ENCODE measurements at places on chromosomes 7 and 10.

- no peak for DNase-seq
These were observed 25.6 kb downstream of the HPS6 start for GRCh38 chr10:102090772-102091171.

- no peak for DNase-seq
These were observed 23.1 kb downstream of the MYPN start for GRCh38 chr10:68132391-68132790.

GRCh38 chr10:132274986-132275385, 32.8 kb downstream of the STK32C start:
- no peak for DNase-seq

DNA sequence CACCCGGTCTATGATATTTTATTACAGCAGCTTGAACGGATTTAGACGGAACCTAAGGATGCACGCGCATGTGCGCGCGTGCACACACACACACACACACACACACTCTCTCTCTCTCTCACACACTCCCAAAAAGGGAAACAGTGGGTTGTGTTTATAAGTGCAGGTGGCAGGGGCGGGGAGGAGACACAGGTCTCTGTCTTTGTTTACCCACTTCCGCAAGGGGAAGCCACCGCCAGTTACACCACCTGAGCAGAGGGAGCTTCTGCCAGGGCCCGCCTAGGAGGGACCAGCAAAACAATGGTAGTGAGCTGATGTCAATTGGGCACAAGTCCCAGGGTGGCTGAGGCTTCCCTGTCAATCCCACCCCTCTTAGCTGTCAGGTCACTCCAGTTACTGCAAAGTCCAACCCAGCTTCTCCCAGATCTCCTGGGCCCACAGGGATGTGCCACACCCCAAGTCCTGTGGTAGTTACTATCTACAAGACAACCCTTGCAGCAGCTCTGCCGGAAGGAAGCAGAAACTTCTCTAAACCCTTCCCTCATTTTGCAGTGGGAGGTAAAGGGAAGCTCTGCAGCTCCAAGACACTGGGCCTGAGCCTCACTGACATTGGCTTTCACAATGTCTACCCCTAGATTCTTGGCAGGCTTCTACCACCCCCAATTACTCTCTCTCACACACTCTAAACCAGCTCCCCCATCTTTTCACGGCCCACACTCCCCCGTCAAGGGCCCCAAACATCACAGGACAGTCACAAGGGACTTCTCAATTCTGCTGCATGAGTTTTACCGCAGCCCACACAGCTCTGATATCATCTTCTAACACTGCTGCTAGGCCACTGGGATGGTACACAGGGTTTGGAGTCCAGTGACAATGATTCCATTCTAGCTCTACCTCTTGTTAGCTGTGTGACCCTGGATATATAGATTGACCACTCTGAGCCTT, 17.6 kb downstream of the ANXA11 start:
- DNase-seq, result peak; percentile 56

DNA sequence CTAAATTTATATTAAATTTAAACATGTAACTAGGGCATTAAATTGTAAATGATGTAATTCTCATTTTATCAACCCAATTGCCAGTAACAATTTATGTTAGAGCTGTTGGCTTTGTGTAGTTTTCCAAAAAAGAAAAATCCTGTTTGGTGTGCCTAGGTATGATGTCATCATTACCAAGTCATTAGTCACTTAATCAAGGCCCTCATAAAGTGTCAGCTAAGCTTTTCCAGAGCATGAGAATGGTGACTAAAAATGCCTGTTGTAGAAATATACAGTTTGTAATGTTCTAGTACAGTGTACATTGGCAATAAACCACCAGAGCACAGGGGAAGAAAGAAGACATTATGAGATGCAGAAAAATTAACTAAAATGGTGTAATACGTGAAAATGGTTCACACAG, 593.8 kb upstream of the ANKRD30A start:
- DNase-seq, result no peak

DNA sequence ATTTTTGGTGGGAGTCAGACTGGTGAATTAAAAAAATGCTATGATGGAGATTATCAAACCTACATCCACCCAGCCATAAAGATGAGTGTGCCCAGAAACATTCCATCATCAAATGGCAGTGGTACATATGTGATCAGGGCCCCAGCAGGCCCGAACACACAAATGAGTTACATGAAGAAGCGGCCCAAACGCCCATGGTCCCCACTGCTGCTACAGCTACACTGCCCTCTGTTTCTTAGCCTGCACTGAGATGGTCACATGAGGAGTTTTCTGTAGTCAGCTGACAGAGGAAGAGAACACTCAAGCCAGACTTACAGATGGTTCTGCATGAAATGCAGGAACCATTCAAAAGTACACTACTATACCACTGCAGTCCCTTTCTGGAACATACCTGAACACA, 96.4 kb upstream of the ARID5B start:
- no peak for DNase-seq

DNA sequence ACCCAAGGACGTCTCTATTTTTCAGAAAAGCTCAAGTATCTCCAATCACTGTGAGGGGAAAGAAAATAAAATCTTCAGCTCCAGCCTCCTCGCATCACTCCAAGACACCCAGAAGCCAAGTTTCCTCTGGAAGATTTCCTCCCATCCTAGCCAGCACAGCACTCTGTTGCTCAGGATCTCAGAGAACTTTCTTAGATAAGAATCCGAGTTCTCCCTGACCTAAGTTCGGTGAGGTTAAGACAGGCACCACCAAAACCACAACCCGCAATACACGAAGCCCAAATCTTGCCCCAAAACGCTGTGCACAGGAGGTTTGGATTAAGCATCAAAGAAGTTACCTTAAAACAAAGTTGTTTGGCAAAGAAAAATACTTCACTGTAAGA, 4.2 kb downstream of the FAM53B start:
- no peak for DNase-seq

- no peak for DNase-seq
These were observed 786 bp downstream of the ATP5F1C start for GRCh38 chr10:7788639-7789286.

- DNase-seq, result no peak
These were observed 739.7 kb downstream of the PARD3 start for GRCh38 chr10:34075254-34075926.

GRCh38 chr7:20399521-20399920, 68.8 kb downstream of the ITGB8 start:
- no peak for DNase-seq

- DNase-seq, result no peak
These were observed 6.1 kb downstream of the DENND11 start for GRCh38 chr7:141695803-141696289.

DNA sequence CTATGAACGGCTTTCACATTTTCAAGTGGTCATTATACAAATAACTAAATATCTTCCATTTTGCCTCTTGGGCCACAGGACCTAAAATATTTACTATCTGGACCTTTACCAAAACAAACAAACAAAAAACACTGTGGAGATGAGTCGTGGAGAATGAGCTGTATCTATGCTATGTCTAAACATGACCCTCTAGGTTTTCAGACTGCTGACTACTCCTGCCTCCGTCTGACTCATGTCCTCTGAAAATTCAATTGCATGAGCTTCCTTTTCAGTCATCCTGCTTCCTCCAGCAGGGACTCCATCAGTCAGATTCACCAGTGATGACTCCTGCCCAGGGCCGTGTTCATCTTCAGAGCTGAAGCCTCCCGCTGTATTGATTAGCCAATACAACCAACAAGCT, 96.8 kb downstream of the COL28A1 start:
- no peak for DNase-seq

DNA sequence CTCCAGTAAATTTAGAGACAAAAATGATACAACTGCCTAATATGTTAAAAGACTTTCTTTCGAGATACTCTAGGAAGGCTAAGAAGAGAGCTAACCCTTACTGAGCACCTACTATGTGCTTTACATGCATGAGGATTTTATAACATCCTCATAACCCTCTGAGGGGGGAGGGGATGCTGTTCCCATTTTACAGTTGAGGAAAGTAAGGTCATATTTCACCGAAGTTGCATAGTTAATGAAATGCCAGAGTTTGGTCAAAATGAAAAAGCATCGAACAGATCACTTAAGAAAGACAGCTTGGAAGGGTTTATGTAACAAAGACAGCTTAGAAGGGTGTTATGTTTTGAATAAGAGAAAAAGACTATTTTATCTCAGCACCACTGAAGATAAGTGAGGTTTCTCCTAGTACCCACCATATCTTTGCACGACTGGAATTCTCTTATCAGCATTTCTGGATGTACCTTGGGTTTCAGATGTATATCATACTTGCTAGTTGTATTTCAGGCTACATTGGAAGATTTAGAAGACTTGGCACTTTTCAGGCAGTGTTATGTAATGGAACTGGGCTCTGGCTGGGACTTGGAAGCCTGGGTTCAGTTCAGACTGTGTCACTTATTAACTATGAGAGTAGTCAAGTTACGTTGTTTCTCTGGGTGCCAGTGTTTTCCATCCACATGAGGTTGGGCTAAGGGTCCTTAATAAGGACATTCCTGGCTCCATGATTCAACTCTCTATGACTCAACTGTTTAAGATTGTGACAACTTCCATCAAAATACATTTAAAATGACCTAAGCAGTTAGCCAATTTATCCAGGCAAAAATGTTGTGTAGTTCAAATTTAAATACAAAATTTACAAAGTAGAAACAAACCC, 6.0 kb downstream of the RHOBTB1 start:
- no peak for DNase-seq

- DNase-seq, result no peak
These were observed 341.5 kb upstream of the GALNT17 start for GRCh38 chr7:70790215-70791073.

- DNase-seq, result no peak
These were observed 13.4 kb downstream of the LRRC27 start for GRCh38 chr10:132345345-132345744.

DNA sequence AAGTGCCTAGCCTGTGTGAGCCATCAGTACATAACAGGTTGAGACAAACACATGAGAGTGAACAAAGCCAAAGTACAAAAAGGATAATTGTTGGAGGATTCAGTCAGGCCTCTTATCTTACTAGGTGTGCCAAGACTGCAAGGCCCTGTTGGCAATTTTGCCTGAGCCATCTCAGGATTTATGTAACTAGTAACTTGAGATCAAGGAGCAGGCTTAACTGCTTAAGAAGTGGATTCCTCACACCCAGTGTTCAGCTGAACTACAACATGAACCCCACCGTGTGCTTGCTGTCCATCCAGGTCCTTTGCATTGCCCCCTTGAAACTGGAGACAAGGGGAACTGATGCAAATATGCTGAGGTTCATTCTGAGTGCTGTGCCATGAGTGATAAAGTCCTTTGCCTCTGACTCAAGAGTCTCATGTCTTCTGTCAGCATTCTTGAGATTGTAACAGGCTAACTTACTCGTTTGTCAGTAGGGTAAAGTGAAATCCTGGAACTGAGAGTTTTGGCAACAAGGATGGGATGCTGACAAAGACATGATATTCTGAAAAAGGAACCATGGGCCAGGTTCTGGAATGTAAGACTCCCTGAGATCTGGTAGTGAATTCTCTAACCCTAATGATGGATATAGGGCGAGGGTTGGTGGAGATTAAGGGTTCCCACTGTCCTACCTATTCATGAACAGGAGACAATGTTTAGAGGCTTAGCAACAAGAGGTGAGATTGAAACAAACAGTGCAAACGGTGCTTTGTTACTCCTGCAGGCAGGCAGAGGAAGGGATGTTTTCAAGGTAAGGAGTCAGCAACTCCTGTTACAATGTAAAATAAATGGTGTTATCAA, 44.1 kb upstream of the GATAD1 start:
- no peak for DNase-seq

- no peak for DNase-seq
These were observed 112.3 kb downstream of the CFTR start for GRCh38 chr7:117592011-117592635.

DNA sequence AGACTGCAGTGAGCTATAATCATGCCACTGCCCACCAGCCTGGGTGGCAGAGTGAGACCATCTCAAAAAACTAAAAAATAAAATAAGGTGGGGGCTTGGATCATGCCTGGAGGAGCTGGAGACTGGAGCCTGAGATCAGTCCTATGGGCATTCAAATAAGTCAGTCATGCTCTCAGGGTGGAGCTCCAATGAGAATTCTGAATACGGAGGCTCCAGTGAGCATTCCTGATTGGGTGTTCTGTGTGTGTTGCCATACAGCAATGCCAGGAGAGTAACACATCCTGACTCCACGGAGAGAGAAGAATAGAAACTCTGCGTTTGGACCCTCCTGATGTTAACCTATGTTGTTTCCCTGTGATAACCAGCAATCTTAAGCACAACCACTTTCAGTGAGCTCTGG, 16.0 kb downstream of the UBE2D4 start:
- DNase-seq, result no peak

- no peak for DNase-seq
These were observed 18.0 kb upstream of the LIPA start for GRCh38 chr10:89269433-89270152.

DNA sequence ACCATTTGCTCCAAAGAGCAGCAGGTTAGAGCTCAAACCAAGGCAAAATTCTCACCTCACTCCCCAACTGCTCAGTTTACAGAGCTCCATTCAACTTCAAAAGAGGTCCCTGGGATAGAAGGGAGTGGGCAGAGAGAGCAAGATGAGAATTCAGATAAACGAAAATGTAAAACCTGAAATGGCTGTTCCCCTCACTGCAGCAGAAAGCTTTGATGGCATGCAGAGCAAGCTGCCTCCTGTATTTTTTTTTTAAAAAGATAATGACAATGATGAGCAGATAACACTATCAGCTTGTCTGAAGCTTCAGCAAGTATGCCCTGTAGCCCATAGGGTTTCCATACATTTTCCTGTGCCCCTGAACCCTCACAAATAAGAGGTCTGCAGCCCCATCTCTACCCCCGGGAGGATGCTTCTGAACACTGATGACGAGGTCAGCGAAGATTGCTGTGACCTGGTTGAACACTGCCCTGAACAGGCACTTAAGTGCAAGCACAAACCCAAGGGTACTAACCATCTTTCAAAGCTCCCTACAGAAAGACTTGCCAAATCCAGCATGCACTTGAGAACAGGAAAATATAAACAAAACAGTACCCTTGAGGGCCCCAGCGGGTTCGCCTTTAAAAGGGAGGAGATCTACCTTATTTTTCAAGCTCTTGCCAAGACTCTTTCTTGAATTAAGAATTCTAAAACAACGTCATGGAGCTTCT, 81.3 kb downstream of the GLI3 start:
- DNase-seq, result no peak

- DNase-seq, result peak; percentile 89
These were observed at the start of gene ZNF32 for GRCh38 chr10:43648398-43649184. Gene ZNF32 (minus strand): TSS chr10:43648881. CDS start chr10:43646133, 2,748 bp downstream.

DNA sequence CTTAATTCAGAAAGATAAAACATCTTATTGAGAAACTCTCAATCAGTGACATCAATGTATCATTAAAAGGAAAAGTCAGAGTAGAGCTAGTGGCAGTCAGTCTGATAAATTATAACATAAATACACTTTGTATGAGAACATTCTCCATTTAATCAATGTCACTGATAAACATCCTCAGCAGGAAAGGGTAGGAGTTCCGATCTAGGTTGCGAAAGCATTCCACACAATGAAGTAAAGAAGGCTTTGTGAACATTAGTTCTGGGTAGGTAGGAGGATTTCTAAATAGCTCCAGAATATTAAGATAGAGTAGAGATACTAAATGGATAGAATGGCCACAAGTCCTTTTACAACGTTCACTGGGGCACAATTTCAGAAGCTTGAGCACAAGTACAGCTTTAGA, 179.7 kb upstream of the MALRD1 start:
- no peak for DNase-seq

GRCh38 chr10:73209705-73210104, 37.4 kb downstream of the DNAJC9 start:
- no peak for DNase-seq
